ENCODE measurements at places on chromosomes 11 and 22.

- DNase-seq: no peak
Measured at GRCh38 chr22:39478441-39478850, 21.6 kb downstream of the MGAT3 start.

DNA sequence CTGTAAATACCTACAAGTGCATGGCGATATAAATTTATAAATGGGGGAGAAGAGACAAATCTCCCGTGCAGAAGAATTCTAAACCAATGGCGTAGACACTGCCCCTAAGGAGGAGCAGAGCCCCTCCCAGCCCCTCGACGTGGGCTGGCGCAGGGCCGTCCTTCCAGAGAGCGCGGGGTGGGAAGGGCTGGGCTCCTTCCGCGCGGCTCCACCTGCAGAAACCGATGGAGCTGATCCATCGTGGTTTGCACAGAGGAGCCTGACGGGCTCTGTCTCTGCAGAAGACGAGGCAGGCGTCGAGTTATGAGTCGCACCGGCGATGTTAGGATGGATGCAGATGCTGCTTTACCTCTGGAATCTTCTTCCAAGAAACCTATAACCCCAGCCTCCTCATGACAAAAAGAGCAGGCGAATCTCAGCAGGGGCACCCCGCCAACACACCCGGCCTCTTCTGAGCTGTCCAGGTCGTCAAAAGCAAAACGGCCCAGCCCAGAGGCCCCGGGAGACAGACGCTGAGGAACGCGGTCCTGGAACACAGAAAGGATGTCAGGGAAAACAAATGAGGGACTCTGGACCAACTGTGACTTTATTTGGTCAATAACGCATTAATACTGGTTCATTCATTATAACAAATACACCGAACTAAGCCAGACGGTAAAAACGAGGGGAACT is 11.0 kb upstream of the B4GALNT4 start:
- DNase-seq: no peak

- no peak for DNase-seq
Measured at GRCh38 chr22:27462190-27462589, 339.4 kb downstream of the MN1 start.

DNA sequence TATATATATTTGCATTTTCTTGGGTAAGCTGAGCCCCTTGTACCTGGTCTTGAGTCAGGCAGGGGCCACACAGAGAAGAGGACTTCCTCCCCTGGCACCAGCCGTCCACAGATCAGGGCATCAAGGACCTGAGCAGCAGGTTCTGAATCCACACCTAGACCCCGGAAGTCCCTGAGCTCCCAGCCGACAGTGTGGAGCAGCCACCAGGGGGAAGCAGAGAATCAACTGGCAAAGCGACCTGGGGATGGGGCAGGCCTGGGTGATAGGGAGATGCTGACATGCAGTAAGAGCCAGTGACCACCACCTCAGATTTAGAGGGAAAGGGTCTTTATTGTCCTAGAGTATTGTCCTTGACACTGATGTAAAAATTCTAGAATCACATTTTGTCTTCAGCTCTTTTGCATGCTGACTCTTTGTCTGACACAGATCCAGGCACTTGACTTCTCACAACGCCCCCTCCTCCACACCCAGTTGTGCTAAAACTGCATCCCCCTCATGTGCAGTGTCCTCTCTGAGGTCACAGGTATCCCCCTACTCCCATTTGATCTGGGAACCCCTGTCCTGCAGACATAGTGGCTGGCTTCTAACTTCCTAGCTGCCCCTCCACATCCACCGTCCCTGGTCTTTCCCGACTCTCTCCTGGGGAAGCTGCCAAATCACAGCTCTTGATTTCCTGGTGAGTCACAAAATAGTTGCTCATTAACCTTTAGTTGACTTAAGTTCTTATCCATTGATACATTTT is 109.3 kb downstream of the GGTLC2 start:
- peak; percentile 89 for DNase-seq

DNA sequence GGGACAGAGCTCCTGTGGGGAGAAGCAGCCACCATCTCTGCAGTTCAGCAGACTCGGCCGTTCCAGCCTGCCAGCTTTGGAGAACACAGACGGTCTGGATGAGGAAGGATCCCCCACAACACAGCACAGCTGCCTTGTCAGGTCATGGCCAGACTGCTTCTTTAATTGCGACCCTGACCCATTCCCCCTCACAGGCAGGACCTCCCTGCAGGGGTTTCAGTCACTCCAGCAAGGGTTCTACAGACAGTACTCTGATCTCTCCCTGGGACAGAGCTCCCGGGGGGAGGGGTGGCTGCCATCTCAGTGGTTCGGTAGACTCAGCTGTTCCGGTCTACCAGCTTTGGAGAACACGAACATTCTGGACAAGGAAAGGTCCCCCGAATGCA is 173.5 kb downstream of the TTC28 start:
- DNase-seq: no peak

- no peak for DNase-seq
Measured at GRCh38 chr22:38238519-38239071, 34.2 kb downstream of the TMEM184B start.

DNA sequence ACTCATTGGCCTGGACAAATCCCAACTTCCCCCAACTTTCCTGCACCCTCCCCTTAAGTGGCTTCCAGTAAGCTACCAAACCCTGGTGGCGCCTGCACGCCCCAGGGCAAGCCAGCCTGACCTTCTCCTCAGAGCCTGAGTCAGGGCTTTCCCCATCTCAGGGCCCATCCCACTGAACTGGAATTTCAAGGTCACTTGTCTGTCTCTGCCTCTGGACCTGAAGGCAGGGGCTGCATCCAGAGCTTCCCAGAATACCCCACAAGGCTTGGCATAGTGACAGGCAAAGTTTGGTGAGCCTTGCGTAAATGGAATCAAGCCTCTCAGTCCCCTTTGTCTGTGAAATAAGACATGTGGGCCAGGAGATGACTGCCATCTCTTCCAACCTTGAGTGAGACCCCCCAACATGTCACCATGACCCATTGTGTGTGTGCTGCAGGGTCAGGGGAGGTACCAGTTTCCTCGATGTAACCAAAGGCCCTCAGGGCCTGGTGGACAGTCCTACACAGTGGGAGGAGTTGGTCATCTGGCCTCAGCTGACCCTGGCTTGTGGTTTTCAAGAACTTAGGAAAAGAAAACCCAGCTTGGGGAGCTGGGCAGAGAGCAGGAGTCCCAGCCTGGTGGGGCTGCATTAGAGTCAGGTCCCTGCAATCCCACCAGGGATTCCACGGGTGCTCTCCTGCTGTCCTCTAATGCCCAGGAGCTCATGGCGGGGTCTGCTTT is 8.9 kb downstream of the ALX4 start:
- no peak for DNase-seq

DNA sequence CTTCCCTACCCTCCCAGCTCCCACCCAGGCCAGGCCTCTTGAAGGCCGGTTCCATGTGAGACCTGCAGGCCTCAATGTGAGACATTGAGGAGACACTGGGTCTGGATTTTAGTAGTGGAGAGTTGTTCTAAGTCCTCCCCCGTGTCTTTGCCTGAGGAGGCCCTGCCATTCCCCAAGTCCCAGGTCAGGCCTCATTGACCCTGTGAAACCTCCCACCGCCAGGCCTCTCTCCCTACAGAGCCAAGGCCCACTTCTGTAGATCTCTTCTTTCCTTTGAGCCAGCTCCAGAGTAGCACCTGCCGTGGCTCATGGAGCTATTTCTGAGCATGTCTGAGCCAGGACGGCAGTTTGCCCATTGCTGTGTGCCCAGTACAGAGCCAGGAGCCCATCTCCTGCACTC is 1419.6 kb downstream of the TBC1D22A start:
- no peak for DNase-seq

- DNase-seq: no peak
Measured at GRCh38 chr11:44506375-44507016, 59.0 kb upstream of the CD82 start.

- DNase-seq: no peak
Measured at GRCh38 chr22:19351604-19352003, 60.1 kb upstream of the CLTCL1 start.

GRCh38 chr22:36617694-36618522 is 85.6 kb downstream of the CACNG2 start:
- DNase-seq: no peak

DNA sequence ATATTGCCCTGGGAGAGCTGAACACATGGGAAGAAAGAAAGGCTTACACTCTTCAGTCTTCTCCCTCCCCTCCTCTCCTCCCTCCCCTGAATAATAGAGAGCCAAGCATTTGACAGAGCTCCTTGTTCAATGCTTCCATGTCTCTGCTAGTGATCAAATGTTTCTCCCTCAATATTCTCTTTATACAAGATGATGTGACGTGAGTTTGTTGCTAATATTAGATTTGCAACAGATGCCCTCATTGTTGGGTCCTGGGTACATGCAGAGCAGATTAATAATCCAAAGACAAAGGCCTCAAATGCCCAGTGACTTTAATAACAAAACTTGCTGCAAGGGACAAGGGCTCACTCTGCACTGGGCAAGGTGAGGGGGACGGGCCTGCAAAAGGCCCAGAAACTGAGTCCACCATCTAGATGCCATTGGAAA is 7.1 kb upstream of the ENDOD1 start:
- DNase-seq: no peak

GRCh38 chr22:25166266-25167040 is 33.2 kb upstream of the CRYBB3 start:
- no peak for DNase-seq

- peak; percentile 73 for DNase-seq
Measured at GRCh38 chr22:39496131-39496838, 5.8 kb upstream of the MIEF1 start.

GRCh38 chr22:20316217-20316843 is 3.5 kb downstream of the DGCR6L start:
- DNase-seq: no peak

DNA sequence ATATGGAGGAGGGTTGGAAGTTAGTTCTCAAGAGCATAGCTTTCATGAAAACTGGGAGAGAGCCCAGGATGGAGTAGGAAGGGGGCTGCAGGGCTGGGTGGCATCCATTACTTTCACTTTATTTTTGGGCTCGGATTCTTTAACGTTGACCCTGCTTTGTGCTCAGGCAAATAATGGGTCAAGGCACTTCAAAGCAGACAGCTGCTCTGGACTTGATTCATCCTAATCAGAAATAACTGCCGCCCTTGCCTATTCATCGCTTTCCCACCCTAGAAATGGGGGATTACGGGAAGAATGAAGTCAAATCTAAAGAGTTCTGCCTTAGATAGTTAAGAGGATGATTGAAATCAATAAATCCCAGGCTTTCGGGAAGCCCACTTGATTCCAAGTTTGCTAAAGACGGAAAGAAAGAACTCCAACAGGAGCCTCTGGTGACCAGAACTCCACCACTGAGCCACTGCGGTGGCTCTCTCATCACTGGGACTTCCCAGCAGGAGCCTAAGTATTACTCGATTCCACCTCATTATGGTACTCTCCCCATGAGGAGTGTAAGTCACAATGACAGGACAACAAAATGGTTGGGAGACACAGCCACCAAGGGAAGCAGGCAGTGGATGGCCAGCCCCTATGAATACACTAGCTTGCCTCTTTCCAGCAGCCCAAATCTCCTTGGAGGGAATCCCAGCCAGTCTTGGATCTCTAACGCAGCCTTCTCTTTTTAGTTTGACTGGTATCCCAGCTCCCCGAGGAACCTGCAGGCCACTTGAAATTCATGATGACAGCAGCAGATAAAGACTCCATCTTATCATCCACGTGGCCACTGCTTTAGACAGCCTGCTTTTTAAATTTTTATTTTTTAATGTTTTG is 815.5 kb downstream of the NTM start:
- DNase-seq: no peak

DNA sequence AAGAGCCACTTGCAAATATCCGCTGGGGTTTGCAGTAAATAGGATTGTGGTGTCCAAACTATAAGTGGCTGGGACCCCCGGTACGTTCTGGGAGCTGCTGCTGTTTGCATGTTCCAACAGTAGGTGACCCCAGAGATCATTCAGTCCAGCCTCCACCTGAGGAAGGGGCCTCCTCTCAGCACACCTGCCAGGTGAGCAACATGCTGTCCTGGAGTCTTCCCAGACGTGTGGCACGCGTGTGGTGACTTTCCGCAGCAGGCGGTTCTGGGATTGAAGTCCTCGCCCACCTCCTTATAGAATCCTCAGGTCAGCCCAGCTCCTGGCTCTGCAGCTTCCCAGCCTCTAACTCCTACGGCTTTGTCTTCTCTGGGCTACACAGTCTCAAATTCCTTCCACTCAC is 6.7 kb downstream of the P2RX3 start:
- no peak for DNase-seq
